ENCODE measurements at places on chromosomes 7 and 10.
A peak's percentile ranks its signal among the peaks of the same experiment; 100 is the strongest.

DNA sequence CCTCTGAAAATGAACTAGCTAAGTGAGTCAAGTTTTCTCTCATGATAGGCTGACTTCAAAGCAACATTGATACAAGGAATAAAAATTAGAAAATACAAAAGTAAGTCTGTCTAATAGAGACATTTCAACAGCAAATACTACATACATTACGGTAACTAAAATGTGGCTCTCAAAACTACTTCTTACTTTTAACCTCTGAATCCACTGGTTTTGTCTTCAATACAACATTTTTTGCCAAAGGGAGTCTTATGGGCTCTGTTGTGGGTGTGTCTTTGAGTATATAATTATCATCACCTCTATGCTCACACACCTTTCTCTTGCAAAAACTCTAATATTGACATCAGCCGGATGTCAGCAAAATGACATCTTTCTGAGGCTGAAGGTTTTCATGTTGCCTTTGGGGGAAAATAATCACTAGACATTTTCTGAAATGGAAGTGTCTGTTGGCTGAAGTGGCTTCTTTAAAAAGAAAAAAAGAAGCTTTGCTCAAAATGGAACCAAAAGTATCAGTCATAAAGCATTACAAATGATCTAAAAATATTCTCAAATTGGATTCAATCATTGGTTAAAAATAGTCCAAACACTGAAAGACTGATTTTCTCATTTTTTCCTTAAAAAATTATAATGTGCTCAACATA, 41.8 kb upstream of the FAM133B start:
- DNase-seq = no peak

- DNase-seq = no peak
These were observed 298.6 kb downstream of the REEP3 start for GRCh38 chr10:63819753-63820329.

- no peak for DNase-seq
These were observed 4.8 kb downstream of the ADCYAP1R1 start for GRCh38 chr7:31056775-31057346.

DNA sequence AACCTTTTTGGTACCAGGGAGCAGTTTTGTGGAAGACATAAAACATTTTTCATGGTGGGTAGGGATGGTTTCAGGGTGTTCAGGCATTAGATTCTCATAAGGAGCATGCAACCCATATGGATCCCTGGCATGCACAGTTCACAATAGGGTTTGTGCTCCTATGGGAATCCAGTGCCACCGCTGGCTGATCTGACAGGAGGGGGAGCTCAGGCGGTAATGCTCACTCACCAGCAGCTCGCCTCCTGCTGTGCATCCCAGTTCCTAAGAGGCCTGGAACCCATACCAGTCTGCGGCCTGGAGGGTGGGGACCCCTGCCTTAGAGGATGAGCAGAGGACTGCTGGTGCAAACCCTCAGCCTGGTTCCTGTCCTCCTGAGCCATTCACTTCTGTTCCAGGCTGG, 561.7 kb downstream of the SDK1 start:
- DNase-seq = no peak

- DNase-seq = no peak
These were observed 181.2 kb downstream of the KCNMA1 start for GRCh38 chr10:77456414-77456813.

GRCh38 chr7:80641548-80641947, 3.1 kb downstream of the CD36 start:
- no peak for DNase-seq

- peak; percentile 34 for DNase-seq
These were observed 17.8 kb downstream of the ESYT2 start for GRCh38 chr7:158811461-158811860.

- no peak for DNase-seq
These were observed 15.4 kb downstream of the LGI1 start for GRCh38 chr10:93773120-93773519.

GRCh38 chr7:94154182-94154581, 150.0 kb upstream of the BET1 start:
- no peak for DNase-seq

DNA sequence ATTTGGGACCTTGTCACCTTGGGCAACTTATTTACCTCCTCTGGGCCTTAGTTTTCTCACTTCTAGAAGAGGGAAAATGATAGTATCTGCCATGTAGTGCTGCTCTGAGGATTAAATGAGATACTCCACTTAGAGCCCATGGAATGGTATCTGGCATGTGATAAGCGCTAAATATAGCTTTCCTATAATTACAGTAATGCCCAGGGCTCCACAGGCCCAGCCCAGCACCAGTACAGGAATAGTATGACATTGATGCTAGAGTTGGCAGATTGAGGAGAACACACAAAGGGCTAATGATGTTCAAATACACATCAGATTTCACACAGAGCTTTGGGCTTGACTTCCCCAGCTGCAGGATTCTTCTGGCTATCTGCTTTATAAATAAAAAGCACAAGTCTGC, 34.9 kb downstream of the FAS start:
- no peak for DNase-seq

- no peak for DNase-seq
These were observed 17.9 kb upstream of the HIBADH start for GRCh38 chr7:27680610-27681009.

DNA sequence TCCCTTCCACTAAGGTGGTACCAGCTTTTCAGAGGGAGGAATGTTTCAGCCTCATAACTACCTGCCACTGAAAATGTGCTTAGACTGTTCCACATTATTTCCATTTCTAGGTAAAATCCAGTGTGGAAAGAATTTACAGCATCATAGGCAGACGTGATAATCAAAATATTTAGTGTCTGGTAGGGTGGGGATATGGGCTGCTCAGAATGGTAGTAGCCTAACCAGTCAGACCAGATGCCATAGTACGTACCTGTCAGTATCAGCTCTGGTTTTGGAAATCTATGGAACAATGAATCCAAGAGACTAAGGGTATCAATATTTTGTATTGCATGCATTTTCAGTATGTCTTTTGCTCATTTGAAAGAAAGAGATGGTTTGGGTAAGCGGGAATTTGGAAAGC, 76.8 kb upstream of the APBB1IP start:
- no peak for DNase-seq
